Osteoblast (primary cell): ENCODE measurements at places on chromosomes 5 and 9.

DNA sequence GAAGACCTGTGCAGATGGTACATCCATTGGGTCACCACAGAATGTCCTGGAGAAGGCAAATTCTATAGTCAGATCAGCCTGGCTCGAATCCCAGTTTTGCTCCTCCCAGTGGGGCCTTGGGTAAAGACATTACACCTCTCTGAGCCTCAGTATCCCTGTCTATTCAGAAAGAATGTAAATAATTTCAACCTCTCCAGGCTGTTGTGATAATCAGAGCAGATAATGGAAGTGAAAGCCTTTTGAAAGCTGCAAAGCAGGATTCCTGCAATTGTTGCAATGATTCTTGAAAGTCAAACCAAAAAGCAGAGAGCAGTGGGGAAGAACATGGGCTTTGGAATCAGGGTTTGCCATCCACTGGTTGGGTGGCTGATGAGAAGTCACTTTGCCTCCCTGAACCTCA, 63.2 kb downstream of the LHX2 start:
- H3K27ac ChIP-seq = no peak overlapping the region
- peaks cover 48% of the 10 kb centered on the region for H3K27me3 ChIP-seq
- H3K4me1 ChIP-seq = peaks cover 14% of the 10 kb centered on the region

DNA sequence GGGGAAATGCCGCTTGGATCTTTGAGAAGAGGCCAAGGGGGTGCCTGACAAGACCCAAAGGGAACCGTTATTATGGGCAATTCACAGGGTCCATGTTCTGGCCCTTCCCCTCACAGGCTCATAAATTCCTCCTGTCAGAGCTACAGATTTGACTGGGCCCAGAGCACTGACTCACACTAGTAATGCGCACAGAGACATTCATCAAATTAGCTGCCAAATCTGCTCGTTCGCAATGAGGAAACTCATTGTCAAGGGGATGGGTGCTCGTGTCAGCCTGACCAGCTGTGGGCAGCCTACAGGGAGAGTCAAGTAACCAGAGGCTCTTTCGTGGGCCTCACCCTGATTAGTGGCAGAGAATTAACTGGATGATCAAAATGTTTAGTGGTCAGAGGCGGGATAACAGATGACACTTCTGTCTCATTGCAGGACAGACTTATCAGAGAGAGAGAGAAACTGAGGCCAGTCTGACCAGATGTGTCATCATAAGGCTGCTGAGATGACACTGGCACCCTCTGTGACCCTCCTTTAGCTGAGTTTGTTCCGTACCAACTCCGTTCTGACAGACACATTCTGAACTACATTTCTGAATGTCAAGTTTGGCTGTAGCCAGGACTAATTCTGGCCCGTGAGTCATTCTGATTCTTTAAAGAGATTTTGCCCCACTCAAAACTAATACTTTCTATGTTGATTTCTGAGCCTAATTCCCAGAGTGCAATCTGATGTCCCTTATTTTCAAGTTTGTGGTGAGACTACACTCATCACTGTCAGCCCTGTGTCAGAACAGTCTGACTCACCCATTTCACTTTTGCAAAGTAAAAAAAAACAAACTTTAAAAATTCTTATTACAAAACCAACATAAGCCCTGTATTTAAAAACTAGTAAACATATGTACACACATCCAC, 377.1 kb downstream of the ACTL7B start:
- peak overlapping the region; percentile 100 for H3K27ac ChIP-seq
- DNase-seq = peak; percentile 87
- peaks cover 46% of the 10 kb centered on the region for H3K4me1 ChIP-seq
- no peaks in the 10 kb centered on the region for H3K27me3 ChIP-seq

DNA sequence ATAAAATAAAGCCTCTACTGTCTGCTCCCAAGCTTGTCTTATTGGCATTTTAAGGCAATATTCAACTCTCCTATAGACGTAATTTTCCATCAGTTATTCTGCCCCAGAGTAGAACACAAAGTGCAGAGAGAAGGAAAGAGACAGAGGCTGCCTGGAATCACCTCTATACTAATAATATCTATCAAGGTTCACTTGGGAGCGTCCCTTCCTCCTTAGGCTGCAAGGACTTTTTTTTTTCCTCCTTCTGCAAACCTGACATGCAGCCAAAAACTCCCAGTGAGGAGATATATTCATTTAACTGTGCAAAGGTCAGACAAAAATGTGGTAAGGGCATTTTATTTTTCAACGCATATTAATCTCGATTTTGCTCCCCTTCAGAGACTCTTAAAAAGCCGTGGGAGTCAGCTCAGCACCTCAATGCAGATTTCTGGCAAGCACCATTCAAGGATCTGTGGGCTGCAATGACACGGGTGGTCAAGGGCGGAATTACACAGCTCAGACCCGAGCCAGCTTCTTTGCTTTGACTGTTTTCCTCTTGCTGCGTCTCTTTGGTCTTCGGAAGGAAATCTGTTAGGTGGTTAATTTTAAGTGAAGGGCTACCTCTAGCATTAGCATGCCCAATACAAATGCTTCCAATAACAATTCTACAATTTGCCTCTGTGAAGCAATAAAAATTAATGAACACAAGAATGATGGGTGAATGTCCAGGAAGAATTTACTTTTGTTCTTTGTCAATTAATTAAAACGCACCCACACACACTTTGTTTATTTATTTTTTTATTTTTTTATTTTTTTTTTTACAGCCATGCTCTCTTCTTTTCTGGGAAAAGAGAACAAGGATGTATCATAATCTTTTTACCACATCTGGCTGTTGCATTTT, 587.7 kb upstream of the GRAMD2B start:
- no peak overlapping the region for H3K4me3 ChIP-seq
- no peak overlapping the region for H3K27ac ChIP-seq
- no peaks in the 10 kb centered on the region for H3K4me1 ChIP-seq
- no peaks in the 10 kb centered on the region for H3K27me3 ChIP-seq
- DNase-seq = peak; percentile 29
- no peaks in the 10 kb centered on the region for H3K36me3 ChIP-seq

DNA sequence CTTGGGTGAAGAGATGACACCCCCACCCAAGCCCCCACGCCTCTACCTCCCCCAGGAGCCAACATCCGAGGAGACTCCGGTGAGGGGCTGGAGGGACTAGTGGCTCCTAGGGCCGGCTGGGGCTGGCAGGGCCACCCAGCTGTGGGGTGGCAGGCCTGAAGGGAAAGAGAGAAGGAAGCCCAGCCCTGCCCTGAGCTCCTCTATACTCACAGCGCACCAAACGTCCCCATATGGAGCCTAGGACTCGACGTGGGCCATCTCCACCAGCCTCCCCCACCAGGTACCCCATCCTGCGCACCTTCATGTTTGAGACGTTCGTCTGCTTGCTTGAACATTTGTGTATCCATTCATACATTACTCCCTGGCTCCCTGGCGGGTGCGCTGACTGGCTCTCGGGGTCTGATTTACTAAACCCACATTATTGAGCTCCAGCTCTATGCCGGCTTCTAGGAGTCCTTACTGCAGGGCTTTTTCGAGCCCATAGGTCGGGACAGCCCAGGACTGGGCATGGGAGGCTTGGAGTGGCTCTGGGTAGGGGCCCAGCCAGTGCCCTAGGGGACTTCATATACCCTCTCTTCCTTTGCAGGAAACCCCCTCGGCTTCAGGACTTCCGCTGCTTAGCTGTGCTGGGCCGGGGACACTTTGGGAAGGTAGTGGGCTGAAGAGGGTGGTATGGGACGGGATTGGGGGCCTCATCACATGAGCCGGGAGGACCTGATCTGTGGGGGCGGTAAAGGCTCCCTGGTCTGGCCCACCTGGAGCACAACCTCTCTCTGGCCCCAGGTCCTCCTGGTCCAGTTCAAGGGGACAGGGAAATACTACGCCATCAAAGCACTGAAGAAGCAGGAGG, 9.1 kb downstream of the ZDHHC12 start:
- H3K27me3 ChIP-seq = no peaks in the 10 kb centered on the region
- peak; percentile 54 for DNase-seq
- no peaks in the 10 kb centered on the region for H3K36me3 ChIP-seq
- no peak overlapping the region for H3K4me3 ChIP-seq
- H3K4me1 ChIP-seq = no peaks in the 10 kb centered on the region

GRCh38 chr5:139636207-139636792, 11.8 kb upstream of the CXXC5 start:
- H3K4me1 ChIP-seq = peaks cover 48% of the 10 kb centered on the region
- no peaks in the 10 kb centered on the region for H3K36me3 ChIP-seq
- H3K4me3 ChIP-seq = no peak overlapping the region
- H3K27ac ChIP-seq = peak overlapping the region; percentile 66

DNA sequence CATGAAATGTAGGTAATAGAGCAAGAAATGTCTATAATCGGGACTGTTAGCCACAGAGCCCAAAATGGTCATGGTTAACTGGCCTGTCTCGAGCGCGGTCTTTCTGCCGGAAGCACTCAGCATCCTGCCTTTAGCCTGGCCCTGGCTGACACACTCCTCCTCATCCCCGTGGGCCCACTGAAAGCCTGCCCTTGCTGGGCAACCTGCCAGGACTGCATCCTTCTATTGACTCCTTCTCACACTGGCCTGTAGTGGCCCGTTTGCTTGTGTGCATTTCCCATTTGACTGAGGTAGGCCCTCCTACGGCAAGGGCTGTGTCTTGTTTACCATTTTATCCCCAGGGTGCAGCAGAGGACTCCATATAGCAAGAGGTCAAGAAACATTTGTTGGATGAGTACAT, 215.7 kb downstream of the ATPSCKMT start:
- H3K4me3 ChIP-seq = no peak overlapping the region
- H3K4me1 ChIP-seq = no peaks in the 10 kb centered on the region
- no peak overlapping the region for H3K27ac ChIP-seq
- no peak for DNase-seq

GRCh38 chr5:80072103-80073073, 37.2 kb downstream of the THBS4 start:
- no peaks in the 10 kb centered on the region for H3K27me3 ChIP-seq
- DNase-seq = peak; percentile 87
- no peak overlapping the region for H3K4me3 ChIP-seq
- no peaks in the 10 kb centered on the region for H3K36me3 ChIP-seq
- H3K4me1 ChIP-seq = peaks cover 15% of the 10 kb centered on the region

DNA sequence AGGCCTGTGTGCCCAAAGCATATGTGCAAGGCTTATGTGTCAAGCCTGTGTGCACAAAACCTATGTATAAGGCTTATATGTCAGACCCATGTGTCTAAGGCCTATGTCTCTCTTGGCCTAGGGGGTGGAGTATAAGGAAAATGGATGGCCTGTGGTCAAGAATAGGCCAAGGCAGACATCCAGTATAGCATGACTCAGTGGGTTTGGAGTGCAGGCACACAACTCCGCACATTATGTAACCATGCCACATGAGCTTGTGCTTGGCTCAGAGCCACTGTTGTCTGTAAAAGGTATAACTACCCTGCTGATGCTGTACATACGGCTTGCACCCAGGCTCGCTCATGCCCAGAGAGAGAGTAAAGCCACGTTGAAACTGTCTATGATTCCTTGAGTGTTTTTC, 626.4 kb upstream of the NUDT12 start:
- no peak overlapping the region for H3K4me3 ChIP-seq
- peak overlapping the region; percentile 38 for H3K27ac ChIP-seq
- DNase-seq = no peak
- H3K36me3 ChIP-seq = no peaks in the 10 kb centered on the region
- peaks cover 17% of the 10 kb centered on the region for H3K4me1 ChIP-seq
- no peaks in the 10 kb centered on the region for H3K27me3 ChIP-seq

GRCh38 chr9:97059626-97060025, 20.7 kb upstream of the CTSV start:
- H3K4me3 ChIP-seq = no peak overlapping the region
- H3K27ac ChIP-seq = no peak overlapping the region
- H3K4me1 ChIP-seq = no peaks in the 10 kb centered on the region

DNA sequence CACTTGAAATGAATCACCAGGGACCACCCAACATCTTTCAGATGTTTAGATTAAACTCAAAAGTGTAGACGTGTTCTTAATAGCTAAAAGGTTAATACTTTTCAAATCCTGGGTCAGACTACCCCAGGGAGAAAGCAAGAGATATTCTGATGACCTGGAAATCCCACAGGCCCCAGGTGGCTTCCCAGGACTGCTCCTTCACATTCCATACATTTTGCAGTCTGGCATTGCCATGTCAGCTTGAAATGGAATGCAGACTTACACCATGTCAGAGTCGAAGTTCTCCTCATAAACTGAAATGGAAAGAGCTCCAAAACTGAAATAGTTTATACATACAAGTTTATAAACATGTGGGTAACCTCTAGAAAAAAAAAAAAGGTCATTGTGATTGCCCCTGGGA, 61.5 kb downstream of the TMEM167A start:
- no peaks in the 10 kb centered on the region for H3K4me1 ChIP-seq
- no peaks in the 10 kb centered on the region for H3K27me3 ChIP-seq
- H3K27ac ChIP-seq = no peak overlapping the region
- no peaks in the 10 kb centered on the region for H3K36me3 ChIP-seq
- H3K4me3 ChIP-seq = no peak overlapping the region

DNA sequence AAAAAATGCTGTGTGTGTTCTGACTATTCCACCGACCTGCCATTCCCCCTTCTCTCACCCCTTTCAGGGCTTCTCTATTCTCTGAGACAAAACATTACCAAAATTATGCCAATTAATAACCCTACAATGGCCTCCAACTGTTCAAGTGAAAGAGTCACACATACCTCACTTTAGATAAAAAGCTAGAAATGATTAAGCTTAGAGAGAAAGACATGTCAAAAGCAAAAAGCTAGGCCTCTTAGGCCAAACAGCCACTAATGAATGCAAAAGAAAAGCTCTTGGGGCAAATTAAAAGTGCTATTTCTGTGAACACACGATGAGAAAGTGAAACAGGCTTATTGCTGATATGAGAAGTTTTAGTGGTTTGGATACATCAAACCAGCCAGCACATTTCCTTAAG, 279.6 kb upstream of the GRAMD2B start:
- H3K4me1 ChIP-seq = peaks cover 18% of the 10 kb centered on the region
- H3K27ac ChIP-seq = no peak overlapping the region
- no peaks in the 10 kb centered on the region for H3K36me3 ChIP-seq

DNA sequence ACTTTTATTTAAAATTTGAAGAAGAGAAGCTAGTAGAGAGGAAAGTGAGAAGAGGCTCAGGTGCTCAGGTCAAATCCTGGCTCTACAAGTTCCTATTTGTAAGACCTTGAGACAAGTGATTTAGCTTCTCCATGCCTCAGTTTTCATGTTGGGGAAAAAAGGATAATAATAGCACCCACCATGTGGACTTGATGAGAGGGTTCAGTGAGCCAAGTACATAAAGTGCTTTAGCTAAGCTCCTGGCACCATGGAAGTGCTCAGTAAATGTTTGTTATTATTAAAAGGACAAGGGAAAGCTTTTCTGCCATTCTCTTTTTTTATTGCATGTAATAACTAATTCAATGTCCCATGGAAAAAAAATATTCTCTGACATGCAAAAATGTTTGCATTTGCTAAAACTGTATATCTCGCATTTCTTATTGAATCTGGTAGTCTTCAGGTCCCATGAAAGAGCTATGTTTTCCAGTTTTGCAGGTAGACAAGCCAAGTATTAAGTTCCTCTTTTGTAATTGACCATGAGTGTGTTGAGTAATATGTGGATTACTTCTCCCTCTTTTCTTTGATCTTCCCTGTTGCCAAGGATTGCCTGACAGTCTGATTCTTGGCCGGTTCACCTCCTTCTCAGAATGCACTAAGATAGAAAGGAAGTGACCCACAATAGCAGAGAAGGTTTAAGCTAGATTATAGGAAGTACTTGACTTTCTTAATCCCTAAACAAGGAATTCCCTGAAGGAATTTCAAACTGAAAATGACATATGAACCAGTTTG, 45.6 kb upstream of the TRIM32 start:
- no peaks in the 10 kb centered on the region for H3K27me3 ChIP-seq
- H3K36me3 ChIP-seq = no peaks in the 10 kb centered on the region
- no peak overlapping the region for H3K27ac ChIP-seq
- no peak for DNase-seq
